ENCODE measurements at places on chromosomes 2 and 18.

DNA sequence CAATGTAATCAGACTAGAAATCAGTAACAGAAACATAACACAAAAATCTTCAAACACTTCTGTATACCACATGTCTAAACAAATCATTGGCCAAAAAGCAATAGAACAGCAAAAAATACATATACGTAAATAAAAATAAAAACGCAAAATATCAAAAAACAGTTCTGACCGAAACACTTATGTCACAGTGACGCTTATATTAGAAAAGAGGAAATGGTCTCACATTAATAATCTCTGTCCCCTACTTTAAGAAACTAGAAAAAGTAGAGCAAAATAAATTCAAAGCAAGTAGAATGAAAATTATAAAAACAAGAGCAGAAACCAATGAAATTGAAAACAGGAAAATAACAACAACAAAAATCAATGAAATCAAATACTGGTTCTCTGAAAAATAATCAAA, 41.9 kb downstream of the TMEM131 start:
- no peak for DNase-seq

GRCh38 chr2:67013821-67014220, 383.3 kb upstream of the ETAA1 start:
- no peak for DNase-seq

DNA sequence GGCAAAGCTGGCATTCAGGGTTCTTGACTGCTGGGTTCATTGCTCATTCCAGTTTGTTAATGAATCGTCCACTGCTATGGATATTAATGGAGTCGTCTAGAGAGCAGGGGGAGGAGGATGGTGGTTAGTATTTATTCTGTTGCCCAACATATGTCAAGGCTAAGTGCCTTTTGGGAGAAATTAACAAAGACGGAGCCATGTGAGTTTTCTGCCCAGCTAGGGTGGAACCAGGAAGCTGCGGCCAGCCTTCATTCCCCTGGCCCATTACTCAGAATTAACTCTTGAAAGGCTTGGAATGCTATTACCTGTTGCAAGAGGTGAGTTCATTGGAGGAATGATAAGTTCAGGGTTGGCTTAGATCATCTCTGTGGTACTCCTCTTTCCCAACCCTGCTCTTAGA, 19.3 kb downstream of the IGFBP2 start:
- DNase-seq, result no peak

GRCh38 chr18:46892842-46893241, 24.5 kb downstream of the PIAS2 start:
- no peak for DNase-seq

- peak; percentile 87 for DNase-seq
Observed at GRCh38 chr2:25305775-25306174, 36.0 kb downstream of the DNMT3A start.
